ENCODE measurements at places on chromosomes 6 and 20. TPM values are rescaled to one million over a fixed set of nuclear protein-coding genes. Genes with fewer than 3 reads are reported as not detected.

Gene DNPH1
- 67.3 TPM for total RNA-seq

Gene MLIP
- 2.7 TPM for total RNA-seq

Gene BPIFB1
- not detected for total RNA-seq

Gene SSTR4
- total RNA-seq: not detected

Gene MTCH1
- total RNA-seq: 149 TPM

Gene METTL24
- total RNA-seq: 0.31 TPM

Gene CST4
- not detected for total RNA-seq

Gene DNAH8
- total RNA-seq: not detected

Gene TCP11
- not detected for total RNA-seq

Gene TRIM15
- 62.5 TPM for total RNA-seq

Gene ANKRD66
- not detected for total RNA-seq

Gene HRH3
- not detected for total RNA-seq

Gene SOX4
- 28.9 TPM for total RNA-seq

Gene CALHM6
- 0.61 TPM for total RNA-seq

Gene SENP6
- 65.6 TPM for total RNA-seq

Gene SRC
- total RNA-seq: 117 TPM

Gene CAGE1
- 0.08 TPM for total RNA-seq

Gene CST2
- total RNA-seq: not detected

Gene DEF6
- 10.5 TPM for total RNA-seq

Gene BMP2
- 37.1 TPM for total RNA-seq

Gene BPIFA1
- total RNA-seq: not detected

Gene TNXB
- total RNA-seq: 19.4 TPM

Gene SOBP
- 0.70 TPM for total RNA-seq

Gene MEP1A
- total RNA-seq: 197 TPM

Gene C6orf141
- total RNA-seq: 7.6 TPM

Gene RBPJL
- total RNA-seq: not detected

Gene EPB41L1
- 63.1 TPM for total RNA-seq

Gene C6orf47
- total RNA-seq: 36.3 TPM

Gene CNKSR3
- total RNA-seq: 49.4 TPM

Gene PRND
- not detected for total RNA-seq

Gene NR2E1
- not detected for total RNA-seq

Gene BNIP5
- 14.4 TPM for total RNA-seq

Gene MUC21
- not detected for total RNA-seq

Gene KCNQ2
- 0.28 TPM for total RNA-seq

Measured in left colon (tissue), 2 donors.